ENCODE measurements at places on chromosomes 1 and 21. TPM values are rescaled to one million over a fixed set of nuclear protein-coding genes. Genes with fewer than 3 reads are reported as not detected.
A peak's percentile ranks its signal among the peaks of the same experiment; 100 is the strongest.

NBPF4 gene
- 0.18 TPM for total RNA-seq

RGSL1 gene
- not detected for total RNA-seq

GRCh38 chr1:30274173-30274970 is 449.0 kb downstream of the MATN1 start:
- no peak for DNase-seq
- no peak overlapping the region for H3K27ac ChIP-seq
- H3K27me3 ChIP-seq = no peaks in the 10 kb centered on the region
- no peak overlapping the region for H3K4me3 ChIP-seq

ELAPOR1 gene
- total RNA-seq = 4.6 TPM

GRCh38 chr1:1783320-1783719 is 5.0 kb upstream of the NADK start:
- H3K27me3 ChIP-seq = no peaks in the 10 kb centered on the region
- peak overlapping the region; percentile 70 for H3K27ac ChIP-seq
- H3K4me3 ChIP-seq = no peak overlapping the region
- H3K36me3 ChIP-seq = no peaks in the 10 kb centered on the region
- H3K4me1 ChIP-seq = no peaks in the 10 kb centered on the region
- no peak for DNase-seq

- H3K27ac ChIP-seq = no peak overlapping the region
- no peaks in the 10 kb centered on the region for H3K4me1 ChIP-seq
- H3K4me3 ChIP-seq = no peak overlapping the region
- no peaks in the 10 kb centered on the region for H3K36me3 ChIP-seq
- no peak for DNase-seq
- H3K27me3 ChIP-seq = no peaks in the 10 kb centered on the region
Measured at GRCh38 chr1:89611721-89612120, 21.2 kb upstream of the LRRC8C start.

DNA sequence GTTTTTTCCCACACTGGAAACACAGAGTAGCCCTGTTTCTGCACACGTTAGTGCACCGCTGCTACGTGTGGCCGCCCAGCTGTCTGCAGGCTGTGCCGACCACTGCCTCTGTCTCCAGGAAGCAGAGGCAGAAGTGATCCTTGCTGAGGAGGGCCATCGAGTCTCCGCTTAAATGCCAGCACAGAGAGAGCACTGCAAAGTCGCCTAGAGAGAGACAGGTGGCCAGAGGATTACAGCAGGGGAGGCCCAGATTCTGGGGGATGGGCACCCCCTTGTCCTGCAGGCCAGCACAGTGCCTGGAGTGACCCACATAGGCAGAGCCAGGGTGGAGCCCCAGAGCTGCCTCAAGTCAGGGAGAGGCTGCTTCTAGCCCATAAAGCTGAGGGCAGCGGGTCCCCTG is 6.1 kb downstream of the TPRG1L start:
- no peak overlapping the region for H3K4me3 ChIP-seq
- no peaks in the 10 kb centered on the region for H3K4me1 ChIP-seq
- no peaks in the 10 kb centered on the region for H3K36me3 ChIP-seq
- no peak for DNase-seq

- no peak overlapping the region for H3K27ac ChIP-seq
- no peak for DNase-seq
- no peak overlapping the region for H3K4me3 ChIP-seq
- no peaks in the 10 kb centered on the region for H3K36me3 ChIP-seq
- no peaks in the 10 kb centered on the region for H3K4me1 ChIP-seq
Measured at GRCh38 chr1:180261524-180262155, 31.6 kb downstream of the LHX4 start.

ESPN gene
- 0.58 TPM for total RNA-seq

DNA sequence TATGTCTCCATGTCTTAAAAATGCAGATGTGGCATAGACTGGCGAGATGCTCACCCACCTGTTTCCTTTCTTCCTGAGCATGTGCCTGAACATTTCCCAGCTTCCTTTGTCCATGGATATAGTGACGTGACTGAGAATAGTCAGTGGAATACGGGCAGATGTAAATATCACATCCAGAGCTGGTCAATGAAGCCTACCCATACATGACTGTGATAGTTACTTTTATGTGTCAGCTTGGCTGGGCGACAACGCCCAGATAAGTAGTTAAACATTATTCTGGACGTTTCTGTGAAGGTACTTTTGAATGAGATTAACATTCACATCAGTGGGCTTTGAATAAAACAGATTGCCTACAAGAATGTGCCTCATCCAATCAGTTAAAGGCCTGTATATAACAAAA is 135.7 kb downstream of the RGS7 start:
- H3K4me1 ChIP-seq = no peaks in the 10 kb centered on the region
- no peak overlapping the region for H3K27ac ChIP-seq
- no peaks in the 10 kb centered on the region for H3K27me3 ChIP-seq
- no peaks in the 10 kb centered on the region for H3K36me3 ChIP-seq
- no peak for DNase-seq
- H3K4me3 ChIP-seq = no peak overlapping the region

DNA sequence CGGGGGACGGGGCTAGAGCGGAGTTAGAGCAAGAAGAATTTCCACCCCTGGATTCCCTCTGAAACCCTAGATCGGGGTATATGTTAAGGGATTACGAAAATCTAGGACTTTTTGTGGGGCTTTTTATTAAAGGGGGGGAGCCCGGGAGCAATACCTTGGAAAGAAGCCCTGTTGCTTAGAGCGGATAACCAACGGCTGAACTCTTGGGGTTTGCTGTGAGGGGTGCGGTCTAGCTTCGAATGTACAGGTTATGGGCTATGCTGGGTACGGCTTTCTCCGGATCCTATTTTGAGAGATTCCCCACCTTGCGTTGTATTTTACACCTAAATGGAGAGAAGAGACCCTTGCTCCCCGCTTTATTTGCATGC is 626 bp downstream of the DYRK3 start:
- H3K36me3 ChIP-seq = no peaks in the 10 kb centered on the region
- no peaks in the 10 kb centered on the region for H3K4me1 ChIP-seq
- H3K27me3 ChIP-seq = no peaks in the 10 kb centered on the region

DNA sequence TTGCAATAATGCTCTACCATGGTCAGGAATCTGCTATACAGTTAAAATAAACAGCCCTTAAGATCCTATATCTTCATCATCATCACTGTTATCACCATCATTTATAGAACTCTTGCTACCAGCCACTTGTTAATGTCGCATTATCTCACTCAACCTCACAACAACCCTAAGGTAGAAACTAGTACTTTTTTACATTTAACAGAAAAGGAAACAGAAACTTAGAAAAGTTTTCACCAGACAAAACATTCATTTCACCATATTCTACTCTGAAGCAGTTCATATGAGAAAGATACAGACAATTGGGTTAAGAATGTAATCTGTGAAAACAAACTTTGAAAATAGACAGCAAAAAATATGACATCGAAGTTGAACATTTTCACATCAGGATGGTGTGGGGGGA is 262.6 kb downstream of the ATG4C start:
- DNase-seq = no peak
- H3K4me3 ChIP-seq = no peak overlapping the region
- no peaks in the 10 kb centered on the region for H3K27me3 ChIP-seq
- no peak overlapping the region for H3K27ac ChIP-seq
- H3K4me1 ChIP-seq = no peaks in the 10 kb centered on the region

Measured in uterus (tissue), 4 donors.